ENCODE measurements at places on chromosomes 5 and 9.

GRCh38 chr5:115458003-115458409 lies 86.6 kb downstream of the FEM1C start:
- no peak for DNase-seq
- no peaks in the 10 kb centered on the region for H3K27me3 ChIP-seq
- H3K4me1 ChIP-seq, result peaks cover 11% of the 10 kb centered on the region
- H3K36me3 ChIP-seq, result no peaks in the 10 kb centered on the region

GRCh38 chr5:151083081-151083676 lies 2.3 kb upstream of the TNIP1 start:
- H3K4me1 ChIP-seq, result peaks cover 47% of the 10 kb centered on the region
- peaks cover 5% of the 10 kb centered on the region for H3K36me3 ChIP-seq
- H3K27ac ChIP-seq, result no peak overlapping the region
- H3K4me3 ChIP-seq, result no peak overlapping the region
- DNase-seq, result no peak
- H3K27me3 ChIP-seq, result no peaks in the 10 kb centered on the region

- H3K36me3 ChIP-seq, result no peaks in the 10 kb centered on the region
- H3K27me3 ChIP-seq, result no peaks in the 10 kb centered on the region
- H3K4me1 ChIP-seq, result no peaks in the 10 kb centered on the region
- DNase-seq, result no peak
- no peak overlapping the region for H3K27ac ChIP-seq
Measured at GRCh38 chr5:626850-627249, 14.7 kb downstream of the CEP72 start.

DNA sequence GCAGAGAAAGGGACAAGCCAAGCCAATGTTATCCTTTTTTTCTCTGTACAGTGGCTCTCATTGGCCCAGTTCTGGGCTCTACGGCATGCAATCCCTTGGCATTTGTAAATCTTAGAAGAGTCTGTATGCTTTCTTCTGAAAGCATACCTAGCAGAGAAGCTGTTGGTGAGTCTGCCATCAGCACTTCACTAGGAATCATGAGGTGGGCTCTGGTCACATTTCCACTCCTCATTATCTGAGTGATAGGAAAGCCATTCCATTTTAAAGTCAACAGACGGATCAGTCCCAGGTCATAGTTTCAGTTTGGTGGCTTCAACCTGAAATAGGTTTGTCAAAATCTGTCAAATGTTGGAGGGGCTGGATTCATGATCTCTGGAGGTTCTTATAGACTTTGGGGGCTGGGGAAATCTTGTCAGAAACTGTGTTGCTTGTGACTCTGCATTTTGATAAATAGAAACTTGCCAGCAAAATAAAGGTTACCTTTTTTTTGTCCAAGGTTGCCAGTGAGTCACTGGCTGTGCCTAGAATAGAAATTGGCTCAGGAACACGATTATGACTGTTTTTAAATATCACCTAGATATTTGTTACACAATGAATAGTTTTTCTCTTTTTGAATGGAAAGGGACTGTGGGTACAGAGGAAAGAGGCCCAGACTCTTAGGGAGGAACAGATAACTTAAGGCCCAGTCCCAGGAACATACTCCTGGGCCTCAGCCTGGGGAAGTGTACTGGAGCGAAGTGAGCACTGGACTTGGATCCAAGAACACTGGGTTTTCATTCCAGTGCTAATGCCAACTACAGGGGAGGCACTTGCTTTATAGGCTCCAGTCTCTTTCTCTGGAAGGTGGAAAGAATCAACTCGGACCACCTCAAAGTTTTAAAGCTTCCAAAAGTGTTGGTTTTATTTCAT lies 183.1 kb downstream of the NMUR2 start:
- no peaks in the 10 kb centered on the region for H3K4me1 ChIP-seq
- no peaks in the 10 kb centered on the region for H3K36me3 ChIP-seq
- no peak for DNase-seq
- H3K4me3 ChIP-seq, result no peak overlapping the region

DNA sequence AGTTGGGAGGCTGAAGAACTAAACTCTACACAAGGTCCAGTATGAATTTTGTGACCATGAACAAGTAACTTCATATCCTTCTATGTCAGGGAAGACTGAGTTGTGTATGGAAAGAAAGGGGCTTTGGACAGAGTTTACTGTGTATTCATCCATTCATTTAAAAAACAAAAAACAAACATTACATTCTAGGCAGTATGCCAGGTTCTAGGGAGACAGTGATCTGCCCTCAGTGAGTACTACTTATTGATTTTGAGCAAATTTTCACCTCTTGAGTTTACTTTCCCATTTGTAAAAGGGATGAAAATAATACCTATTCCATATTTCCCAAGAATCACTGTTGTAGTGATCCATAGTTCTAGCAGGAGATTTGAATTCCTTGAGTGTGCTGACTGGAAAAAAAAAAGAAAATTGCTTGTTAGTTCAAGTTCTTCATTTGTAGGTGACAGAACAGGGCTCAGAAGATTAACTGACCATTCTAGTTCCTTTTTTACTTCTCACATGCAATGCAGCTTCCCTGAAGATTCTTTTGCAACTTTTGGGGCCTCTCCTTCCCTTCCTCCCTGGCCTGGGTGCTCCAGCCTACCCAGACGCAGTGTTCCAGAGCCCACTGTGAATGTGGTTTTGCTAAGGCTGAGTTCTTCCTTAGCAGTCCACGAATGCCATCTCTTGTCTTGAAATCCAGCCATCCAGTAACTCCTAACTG lies 2.6 kb upstream of the GAPVD1 start:
- no peak overlapping the region for H3K27ac ChIP-seq
- peaks cover 14% of the 10 kb centered on the region for H3K4me1 ChIP-seq
- no peaks in the 10 kb centered on the region for H3K27me3 ChIP-seq
- no peak for DNase-seq
- H3K4me3 ChIP-seq, result no peak overlapping the region
